ENCODE measurements at places on chromosomes 6 and 20. TPM values are rescaled to one million over a fixed set of nuclear protein-coding genes. Genes with fewer than 3 reads are reported as not detected.

POM121L2 gene
- total RNA-seq, result not detected

PNLDC1 gene
- total RNA-seq, result not detected

F13A1 gene
- not detected for total RNA-seq

DDX39B gene
- total RNA-seq, result 580 TPM

CPNE5 gene
- total RNA-seq, result not detected

PGK2 gene
- not detected for total RNA-seq

ZKSCAN3 gene
- total RNA-seq, result 4.1 TPM

PLA2G7 gene
- total RNA-seq, result not detected

DDX27 gene
- 33.9 TPM for total RNA-seq

OOEP gene
- not detected for total RNA-seq

CPXM1 gene
- not detected for total RNA-seq

ENPP1 gene
- 32.2 TPM for total RNA-seq

BPIFA1 gene
- total RNA-seq, result not detected

PRR18 gene
- not detected for total RNA-seq

Measured in H4 (cell line).